Left lung (tissue), 14 donors: ENCODE measurements at places on chromosomes 11 and 22.

GRCh38 chr11:26027887-26028286 is 304.0 kb upstream of the ANO3 start:
- DNase-seq = no peak

DNA sequence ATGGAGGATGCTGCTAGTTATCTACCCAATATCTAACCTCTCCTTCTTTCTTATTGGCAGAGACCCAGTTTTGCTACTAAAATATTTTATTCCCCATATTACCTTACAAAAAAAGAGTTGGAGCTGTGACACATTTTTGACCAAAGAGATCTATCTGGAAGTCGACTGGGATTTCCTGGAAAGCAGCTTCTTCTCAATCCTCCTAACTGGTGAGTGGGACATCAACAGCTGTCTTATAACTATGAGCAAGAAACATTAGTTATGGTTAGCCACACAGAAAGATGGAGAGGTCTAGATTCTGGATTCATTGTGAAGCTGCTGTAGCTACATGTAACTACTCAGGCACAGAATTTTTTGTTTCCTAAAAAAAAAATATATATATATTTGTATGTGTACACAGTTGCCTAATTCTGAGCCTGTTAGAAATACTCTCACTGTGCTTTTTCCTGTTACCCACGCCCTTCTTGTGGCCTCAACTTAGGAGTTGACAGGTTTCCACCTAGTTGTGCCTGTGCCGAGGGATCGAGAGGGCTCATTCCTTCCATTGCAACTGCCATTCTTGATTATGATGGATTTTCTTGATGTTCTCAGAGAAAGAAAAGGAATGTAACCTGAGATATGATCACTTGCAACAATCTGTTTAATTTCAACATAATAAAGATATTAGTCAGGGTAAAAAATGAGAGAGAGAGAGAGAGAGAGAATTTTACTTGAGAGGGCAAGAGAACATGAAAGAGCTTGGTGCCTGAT is 142.0 kb downstream of the SLC17A6 start:
- no peak for DNase-seq

DNA sequence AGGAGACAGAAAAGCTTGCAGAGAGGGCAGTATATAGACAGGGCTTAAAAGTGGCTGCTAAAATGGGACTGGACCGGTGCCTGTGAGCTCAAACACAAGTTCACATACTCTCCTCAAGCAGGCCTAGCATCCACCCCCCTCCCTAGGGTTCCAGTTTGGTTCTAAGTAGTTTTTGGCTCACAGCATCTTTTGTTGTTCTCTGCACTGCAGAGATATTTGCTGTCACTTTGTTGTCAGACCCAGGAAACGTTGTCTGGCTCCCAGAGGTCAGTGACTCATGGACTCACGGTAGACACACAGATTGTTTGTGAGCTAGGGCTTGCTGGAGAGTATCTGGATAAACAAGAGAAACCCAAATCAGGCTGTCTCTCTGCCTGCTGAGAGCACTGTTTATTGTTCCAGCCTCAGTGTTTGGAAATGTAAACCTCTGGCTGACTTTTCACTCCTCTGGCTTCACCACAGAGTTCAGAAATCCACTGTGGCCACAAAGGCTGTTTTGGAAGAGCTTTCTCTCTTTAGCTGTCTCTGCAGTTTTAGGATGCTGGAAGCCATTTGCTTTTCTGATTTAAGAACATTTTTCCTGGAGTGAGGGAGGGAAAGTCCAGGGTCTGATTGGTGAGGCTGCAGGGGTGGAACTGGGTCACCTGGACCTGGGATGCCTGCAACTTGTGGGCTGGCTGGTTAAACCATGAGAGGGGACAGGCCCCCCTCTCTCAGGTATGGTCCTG is 303.7 kb upstream of the PLET1 start:
- DNase-seq = no peak

GRCh38 chr11:10444725-10445315 is 10.2 kb upstream of the AMPD3 start:
- no peak for DNase-seq

DNA sequence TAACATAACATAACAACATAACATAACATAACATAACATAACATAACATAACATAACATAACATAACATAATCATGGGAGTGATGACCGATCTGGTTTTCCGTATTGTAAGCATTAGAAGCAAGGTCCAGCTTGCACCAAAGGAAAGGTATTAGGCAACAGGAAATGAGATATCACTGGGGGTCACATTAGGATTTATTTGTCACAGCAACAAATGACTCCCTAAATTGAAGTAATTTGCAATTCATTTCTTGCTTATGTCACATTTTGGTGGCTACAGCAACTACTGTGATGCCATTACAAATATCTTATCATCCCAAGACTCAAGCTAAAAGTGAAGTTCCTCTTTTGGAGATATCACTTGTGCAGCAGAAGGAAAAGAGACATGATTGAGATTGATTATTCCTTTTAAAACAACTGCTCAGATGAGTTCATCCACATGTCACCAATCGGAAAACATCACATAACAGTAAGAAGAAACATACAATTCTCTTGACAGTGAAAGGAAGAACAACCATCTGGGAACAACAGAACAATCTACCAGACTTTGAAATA is 1331.1 kb upstream of the RAG2 start:
- DNase-seq = no peak

DNA sequence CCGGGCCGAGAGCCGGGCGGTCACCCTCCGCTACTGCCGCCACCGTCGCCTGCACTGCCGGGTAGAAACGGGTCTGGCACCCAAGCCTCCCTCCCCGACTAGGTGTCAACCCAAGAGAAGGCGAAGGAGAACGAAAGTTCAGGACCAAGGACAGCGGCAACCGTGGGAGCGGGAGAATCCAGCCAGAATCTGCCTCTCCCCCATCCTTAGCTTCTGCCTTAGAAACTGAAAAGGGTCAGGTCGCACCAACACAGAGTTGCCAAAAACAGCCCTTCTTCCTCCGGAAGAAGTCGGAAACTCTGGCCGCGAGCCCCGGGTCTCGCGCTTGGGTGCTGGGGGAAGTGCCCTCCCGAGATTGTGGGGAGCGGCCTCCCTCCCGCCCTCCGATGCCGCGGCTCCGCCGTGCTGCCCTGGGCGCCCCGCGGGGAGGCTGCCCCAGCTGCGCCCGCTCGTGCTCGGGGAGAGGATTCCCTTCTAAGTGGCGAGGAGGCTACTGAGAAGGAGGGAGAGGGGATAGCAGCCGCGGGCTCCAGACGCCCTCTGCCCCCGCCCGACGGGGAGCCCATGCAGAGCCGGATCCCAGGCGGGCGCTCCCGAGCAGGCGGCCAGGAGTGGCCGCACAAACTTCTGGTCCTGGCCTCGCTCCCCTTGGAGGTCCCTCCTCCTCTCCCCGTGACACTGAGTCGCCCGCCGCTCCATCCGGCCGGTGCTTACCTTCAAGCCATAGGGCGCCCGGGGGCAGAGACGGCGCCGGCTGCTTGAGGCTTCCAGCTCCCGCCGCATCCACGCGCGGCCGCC is 637 bp downstream of the DRD2 start:
- peak; percentile 76 for DNase-seq

DNA sequence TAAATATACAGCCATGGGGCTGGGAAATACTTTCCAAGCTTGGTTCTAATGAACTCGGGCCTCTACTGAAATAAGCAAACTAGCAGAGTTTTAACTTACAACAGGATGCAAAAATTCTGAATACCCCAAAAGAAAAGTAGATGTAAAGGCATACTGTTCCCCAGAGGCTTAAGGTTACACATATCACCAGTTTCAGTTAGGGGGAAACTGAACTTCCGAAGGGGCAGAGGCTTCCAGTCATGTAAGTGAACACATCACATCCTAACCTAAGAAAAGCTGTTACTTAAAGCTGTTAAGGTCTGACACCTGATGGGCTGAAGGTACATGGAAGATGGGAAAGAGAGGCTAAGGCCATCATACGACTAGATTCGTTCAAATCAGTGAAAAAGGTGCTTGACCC is 2.3 kb downstream of the GAB2 start:
- DNase-seq = no peak

DNA sequence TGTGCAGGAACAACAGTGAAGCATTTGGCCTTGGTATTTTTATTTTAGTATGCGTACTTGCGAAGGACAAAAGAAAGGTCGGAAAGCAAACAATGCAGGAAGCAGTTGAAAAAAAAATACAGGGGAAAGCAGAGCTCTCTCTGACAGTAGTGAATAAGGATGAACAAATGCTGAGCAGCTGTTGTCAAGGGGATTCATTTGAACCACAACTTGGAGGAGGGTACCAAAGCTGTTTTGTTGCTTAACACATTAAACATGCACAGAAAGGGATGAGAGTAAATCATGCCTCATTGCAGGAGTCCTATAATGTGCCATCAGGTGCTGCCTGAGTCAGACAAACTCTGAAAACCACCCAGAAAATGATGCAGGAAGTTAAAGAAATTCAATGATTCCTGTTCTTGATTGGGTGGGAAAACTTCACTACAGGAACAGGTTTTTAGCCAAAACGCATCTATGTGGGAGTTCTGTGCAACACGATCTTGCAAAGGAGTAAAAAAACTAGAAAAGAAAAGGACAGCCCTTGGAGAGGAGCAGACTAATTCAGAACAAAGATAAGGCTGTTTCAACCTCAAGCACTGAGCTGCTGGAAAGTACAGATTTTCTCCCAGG is 2113.5 kb downstream of the LRRC4C start:
- DNase-seq = no peak

GRCh38 chr11:71102251-71102995 is 150.0 kb downstream of the SHANK2 start:
- DNase-seq = no peak

- DNase-seq = no peak
Observed at GRCh38 chr11:44852159-44852747, 98.4 kb downstream of the TP53I11 start.

- no peak for DNase-seq
Observed at GRCh38 chr11:70786021-70786665, 387.8 kb downstream of the CTTN start.

GRCh38 chr11:1019321-1019910 is 17.1 kb downstream of the MUC6 start:
- no peak for DNase-seq

GRCh38 chr22:45969414-45969799 is 7.6 kb downstream of the WNT7B start:
- DNase-seq = no peak

GRCh38 chr11:66226101-66226500 is 42.3 kb upstream of the RAB1B start:
- DNase-seq = no peak

DNA sequence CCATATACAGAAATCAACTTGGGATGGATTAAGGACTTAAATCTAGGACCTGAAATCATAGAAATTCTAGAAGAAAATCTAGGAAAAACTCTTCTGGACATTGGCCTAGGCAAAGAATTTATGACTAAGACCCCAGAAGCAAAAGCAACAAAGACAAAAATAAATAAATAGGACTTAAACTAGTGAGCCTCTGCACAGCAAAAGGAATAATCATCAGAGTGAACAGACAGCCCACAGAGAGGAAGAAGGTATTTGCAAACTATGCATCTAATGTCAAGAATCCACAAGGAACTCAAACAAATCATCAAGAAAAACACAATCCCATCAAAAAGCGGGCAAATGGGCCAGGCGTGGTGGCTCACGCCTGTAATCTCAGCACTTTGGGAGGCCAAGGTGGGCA is 32.4 kb downstream of the TTC28 start:
- no peak for DNase-seq

GRCh38 chr11:10770626-10771254 is 19.7 kb downstream of the CTR9 start:
- no peak for DNase-seq

GRCh38 chr11:61666684-61667297 is 13.4 kb upstream of the DAGLA start:
- DNase-seq = no peak

DNA sequence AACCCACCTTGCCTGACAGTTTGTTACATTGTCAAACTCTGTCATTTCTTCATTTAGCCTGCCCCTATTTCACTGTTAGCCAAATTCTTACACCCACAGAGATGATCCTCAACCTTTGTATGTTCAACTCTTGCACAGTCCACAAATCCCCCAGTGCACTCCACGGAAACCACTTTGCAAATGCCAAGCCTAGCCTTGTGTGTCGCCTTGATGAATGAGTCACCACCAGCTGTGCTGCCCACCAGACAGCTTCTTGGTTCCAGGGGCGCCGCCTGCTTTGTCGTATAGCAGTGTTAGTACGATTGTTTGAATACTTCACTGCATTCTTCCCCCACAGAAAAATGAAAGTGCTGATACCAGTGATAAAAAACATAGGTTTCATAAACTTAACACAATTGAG is 686.3 kb downstream of the NTM start:
- DNase-seq = no peak

- peak; percentile 33 for DNase-seq
Observed at GRCh38 chr22:31253949-31254348, 38.3 kb downstream of the PIK3IP1 start.

DNA sequence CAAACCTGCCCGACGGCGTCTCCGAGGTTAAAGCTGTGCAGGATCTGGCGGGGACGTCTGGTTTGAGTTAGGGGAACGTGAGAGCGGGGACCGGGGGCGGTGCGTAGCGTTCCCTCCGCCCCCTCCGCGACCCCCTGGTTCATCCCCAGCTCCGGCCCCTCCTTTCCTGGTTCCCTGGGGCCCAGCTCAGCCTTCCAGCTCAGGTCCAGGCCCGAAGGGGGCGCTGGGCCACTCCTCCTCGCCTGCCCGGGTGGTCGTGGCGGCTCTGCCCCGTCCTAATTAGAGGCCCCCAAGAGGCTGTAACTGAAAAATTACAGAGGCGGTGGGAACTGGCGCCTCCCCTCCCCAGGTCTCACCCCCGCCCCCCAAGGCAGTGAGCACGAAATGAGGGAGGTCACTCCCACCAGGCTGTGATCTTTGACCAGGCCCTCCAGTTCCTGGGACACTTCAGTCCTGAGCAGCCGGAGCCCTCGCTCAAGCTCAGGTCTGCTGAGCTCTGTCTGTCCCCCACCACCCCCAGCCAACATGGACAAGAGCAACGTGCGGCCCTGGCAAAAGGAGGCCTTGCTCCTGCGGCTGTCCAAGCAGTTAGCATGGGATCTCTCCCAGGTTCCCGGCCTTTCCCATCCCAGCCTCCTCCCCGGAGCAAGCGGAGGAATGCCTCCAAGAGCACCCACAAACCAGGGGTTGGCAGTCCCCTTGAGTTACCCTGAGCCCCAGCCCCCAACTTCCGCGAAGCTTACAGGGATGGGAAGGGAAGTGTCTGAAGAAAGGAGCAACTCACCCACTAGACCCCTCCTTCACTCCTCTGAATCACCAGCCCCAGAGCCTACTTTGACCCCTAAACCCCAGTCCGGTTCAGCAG is 3.3 kb downstream of the CD248 start:
- DNase-seq = no peak
